Nucleus accumbens (tissue), 56 donors: ENCODE measurements at places on chromosomes 6 and 20.

DNA sequence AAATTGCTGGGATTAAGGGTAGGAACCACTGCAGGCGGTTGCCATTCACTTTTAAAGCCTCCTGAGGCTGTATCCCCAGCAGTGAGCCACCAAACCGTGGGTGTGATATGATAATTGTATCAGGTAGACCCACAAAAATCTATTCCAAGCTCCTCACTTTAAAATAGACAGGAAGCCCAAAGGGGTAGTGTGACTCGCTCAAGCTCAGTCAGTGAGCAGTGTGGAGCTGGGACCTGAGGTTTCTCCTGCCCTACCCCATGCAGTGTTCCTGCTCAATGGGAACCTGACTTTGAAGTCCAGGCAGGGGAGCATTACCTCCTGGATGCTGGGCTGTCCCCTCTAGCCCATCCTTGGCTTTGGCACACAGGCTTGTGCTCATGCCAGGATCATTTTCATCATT, 14.9 kb upstream of the MAPRE1 start:
- DNase-seq = no peak

DNA sequence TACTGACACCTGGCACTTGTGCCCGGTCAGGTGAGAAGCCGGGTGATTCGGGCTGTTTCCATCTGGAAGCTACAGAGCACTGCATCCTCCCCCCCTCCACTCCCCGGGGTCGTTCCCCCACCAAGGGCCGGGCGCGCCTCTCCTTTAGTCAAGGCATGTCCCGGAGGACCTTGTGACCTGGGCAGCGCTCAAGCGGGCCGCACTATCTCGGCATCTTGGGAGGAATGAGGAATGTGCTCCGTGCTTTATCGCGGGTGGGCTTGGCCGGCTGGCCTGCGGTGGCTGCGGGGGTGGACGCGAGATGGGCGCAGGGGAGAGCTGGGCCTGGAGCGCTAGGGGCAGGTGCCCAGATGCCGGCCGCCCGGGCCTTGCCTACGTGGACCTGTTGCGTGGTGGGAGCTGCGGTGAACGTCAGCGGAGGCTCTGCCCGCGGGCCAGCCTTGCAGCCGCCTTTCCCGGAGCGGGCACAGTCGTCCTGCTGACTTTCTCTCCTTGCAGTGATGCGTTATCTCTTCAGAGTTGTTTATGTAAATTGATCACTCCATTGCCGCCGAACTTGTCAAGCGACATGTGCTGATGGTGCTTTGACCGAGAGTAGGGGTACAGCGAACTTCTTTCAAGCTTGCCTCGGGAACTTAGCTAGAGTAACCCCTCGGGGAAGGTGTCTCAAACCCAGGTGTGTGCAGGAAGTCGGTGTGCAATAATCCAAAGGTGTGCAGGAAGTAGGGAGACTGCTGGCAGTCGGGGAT, 1.1 kb downstream of the LRRC1 start:
- no peak for DNase-seq

DNA sequence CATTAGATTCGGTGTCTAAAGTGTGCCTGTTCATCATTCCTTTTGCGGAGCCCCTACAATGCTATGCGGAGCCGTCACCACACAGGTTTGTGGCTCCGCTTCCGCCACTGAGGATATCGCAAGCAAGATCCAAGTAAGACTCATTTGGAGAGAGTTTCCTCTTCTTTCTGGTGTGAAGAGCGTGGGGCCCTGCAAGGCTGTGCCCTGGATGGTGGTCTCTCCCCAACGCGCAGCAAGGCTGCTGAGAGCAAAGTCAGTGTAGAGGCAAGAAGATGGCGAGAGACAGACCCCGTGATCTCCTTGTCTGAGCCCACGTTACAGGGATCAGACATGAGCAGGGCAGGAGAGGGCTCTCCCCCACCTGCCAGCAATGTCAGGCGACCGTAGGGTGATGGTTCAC, 96.3 kb upstream of the AFDN start:
- DNase-seq = no peak

DNA sequence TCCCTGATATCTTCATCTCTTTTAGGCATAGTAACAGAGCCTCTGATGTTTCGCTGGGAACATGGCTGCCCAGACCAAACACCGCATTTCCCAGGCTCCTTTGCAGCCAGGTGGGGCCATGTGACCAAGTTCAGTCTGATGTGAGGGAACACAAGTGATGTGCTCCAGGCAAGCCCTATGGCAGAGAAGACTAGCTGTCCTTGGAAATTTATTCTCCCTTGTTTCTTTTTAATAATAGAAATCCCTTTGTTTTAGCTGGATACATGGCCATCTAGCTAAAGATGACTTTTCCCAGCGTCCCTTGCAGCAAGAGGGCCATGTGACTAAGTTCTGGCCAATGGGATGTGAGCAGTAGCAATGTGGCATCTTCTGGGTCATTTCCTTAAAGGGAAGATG, 30.8 kb downstream of the SLC2A10 start:
- DNase-seq = no peak

DNA sequence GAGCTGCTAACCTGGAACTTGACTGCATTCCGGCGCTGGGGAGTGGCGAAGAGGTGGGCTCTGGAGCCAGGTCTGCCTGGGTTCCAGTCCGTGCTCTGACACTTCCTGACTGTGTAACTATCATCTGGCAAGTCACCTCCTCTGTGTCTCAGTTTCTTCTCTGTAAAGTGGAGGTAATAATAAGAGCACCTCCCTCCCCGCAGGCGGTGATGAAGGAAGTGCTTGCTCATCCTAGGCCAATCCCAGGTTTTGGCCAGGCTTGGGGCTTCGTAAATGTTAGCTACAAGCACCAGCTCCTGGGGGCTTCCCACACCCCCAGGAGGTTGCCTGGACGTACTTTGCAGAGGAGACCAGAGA, 32.8 kb downstream of the SNAI1 start:
- no peak for DNase-seq

GRCh38 chr20:63100174-63100925, 93.6 kb upstream of the BHLHE23 start:
- no peak for DNase-seq

GRCh38 chr6:31474871-31475286, 23.1 kb upstream of the MICB start:
- no peak for DNase-seq

DNA sequence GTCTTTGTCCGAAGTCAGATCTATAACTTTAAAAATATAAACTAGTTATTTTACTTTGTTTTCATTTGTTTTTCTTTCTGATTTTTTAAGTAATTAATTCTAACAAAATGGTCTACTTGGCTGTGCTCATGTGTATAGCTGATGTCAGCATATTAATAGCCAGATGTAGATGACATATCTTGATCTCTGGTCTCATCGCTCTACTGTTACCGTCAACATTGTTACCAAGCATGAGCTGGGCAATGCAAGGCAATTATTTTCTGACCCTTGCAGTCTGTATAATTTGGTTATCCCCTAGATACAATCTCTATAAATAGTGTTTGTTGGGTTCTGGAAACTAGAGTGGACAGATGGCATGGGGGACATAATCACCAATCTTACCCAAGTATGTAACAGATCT, 151.6 kb upstream of the PTPRK start:
- DNase-seq = no peak

- no peak for DNase-seq
These were observed 700.7 kb downstream of the EPM2A start for GRCh38 chr6:145034664-145035063.

DNA sequence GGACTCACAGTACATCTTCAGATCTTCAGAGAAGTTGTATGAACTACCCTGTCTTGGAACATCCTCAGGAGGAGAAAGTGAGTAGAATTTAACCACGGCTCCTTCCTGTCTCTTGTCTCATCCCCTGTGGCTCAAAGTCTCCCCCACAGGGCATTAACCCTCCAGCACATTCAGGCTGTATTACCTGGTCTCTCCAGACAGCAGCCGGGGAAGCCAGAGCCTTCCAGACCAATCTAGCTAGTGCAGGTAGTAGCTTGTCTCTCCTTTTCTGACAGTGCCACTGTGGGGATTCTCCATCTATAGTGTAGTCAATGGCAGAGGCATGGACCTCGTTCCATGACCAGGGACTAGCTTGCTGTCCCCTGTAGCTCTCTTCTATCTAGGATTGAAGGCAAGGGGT, 16.9 kb upstream of the ELMO2 start:
- no peak for DNase-seq

DNA sequence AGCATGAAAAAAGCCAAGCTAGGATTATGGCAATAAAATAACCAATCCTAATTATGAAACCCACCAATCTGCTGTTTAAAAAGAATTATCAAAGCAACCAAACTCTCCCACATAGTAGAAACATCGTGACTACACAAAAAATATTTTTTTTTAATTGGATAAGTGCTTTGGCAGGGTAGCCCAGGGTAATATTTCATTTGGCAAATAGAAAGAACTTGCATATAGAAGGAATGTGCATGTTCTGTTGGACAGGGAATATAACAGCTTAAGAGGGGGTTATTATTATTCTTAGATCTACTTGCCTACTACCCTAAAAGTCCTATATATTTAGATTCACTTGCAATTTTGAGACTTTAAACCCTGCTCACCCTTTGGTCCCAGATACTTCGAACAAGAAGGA, 972 bp downstream of the GSTA3 start:
- no peak for DNase-seq

GRCh38 chr6:56806368-56806767, 148.5 kb upstream of the BEND6 start:
- DNase-seq = no peak

- no peak for DNase-seq
These were observed 145.8 kb upstream of the KCNQ5 start for GRCh38 chr6:72476051-72476450.

DNA sequence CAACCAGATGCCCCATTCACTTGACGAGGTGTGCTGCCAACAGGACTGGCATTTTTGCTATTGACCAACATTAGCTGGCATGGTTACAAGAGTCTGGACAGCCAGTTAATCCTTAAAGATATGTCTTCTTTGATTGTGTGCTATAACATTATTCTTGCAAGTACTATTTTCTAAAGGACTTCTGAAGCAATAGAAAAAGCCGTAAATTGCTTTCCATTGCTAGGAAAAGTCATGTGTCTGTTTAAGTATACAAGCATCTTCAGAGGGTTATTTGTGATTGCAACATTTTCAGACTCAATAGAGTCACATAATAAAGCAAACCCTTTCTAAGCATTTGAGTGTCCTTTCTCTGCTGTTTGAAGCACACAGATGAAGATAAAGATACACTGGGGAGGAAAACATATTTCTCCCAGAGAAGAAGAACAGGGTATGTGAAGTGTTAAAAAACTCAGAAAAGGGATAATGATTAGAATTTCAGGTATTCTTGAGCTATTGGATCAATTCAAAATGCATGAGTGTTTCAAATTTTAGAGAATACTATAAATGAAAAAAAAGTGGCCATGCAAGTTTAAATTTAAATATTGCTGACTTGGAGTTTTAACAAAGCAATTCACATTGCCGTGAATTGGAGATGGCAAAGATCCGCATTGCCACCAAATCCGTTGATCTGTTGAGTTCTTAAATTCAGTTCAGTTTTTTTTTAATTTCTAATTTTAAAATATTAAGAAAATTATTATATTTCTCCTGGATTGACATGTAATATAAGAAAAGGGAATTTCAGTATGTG, 191.7 kb upstream of the MAP3K7 start:
- DNase-seq = no peak

- DNase-seq = no peak
These were observed 266.0 kb downstream of the ALDH8A1 start for GRCh38 chr6:134683783-134684422.

DNA sequence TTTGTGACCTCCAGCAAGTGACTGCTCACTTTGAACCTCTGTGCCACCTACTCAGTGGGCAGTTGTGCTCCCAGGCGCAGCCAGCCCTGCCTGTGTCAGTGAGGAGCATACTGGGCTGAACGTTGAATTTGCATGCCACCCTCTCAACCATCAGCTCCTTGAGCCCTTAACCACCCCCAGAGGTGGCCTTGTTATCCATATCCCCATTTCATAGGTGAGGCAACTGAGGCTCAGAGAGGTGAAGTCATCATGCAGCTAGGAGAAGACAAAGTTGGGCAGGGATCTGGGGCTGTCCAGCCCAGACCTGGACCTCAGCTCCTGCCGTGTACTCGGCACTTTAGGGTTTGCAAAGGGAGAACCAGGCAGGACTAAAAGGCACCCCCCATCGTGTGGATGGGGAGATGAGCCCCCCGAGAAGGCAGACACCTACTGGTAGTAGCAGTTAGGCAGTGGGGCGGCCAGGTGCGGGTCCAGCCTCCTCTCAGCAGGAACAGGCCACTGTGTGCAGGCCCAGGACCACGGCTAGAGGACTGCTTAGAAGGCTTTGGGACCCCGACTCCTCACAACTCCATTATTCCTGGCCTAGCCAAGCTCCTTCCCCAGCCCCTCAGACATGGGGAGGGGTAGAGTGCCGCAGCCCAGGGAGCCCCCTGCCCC, 100.8 kb upstream of the MYL9 start:
- no peak for DNase-seq

DNA sequence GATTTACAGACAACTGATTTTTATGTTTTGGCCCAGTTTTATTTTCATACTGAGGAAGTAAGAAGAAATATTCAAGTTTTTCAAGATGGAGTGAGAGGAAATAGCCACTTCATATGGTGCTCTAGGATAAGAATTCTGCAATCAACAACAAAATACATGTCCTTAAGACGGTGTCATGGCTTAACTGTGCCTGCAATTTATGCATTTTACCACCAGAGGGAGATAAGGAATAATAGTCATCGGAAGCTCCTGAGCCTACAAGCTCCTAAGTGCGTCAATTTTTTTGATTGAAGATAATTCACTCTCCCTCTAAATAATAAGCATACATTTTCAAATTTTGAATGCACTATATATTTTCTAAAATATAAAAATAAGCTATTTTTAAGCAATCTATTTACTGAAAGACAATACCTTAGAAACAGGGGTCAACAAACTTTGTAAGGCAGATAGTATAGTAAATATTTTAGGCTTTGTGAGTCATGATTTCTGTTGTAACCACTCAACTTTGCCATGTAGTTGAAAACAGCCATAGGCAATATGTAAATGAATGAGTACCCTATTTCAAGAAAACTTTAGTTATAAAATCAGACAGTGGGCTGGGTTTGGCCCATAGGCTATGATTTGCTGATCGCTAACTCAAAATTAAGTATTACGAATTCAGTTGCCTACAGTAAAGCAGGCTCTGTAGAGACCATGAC, 230.9 kb upstream of the DTNBP1 start:
- no peak for DNase-seq

- no peak for DNase-seq
These were observed 196.9 kb downstream of the FOXA2 start for GRCh38 chr20:22387452-22387851.
